Ovary (tissue), 10 donors: ENCODE measurements at places on chromosomes 7 and 10. TPM values are rescaled to one million over a fixed set of nuclear protein-coding genes. Genes with fewer than 3 reads are reported as not detected.

DNA sequence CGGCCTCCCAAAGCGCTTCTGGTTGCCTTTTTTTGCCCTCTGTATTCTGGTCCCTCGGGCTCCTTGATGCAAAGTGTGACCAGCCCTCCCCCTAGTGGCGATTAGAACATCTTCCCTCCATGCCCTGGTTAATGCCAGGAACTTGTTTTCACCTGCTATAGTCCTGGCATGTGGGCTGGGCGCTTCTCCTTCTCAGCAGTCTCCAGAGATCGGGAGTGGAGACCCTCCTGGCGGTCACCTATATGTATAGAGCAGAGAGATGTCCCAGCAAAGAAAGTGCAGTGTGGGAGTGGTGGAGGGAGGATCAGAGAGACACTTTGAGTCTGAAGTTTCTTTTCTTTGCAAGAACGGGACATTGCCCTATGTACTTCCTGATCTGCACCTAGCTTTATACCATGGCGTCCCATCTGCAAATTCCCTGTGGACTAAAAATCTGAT is 264.1 kb downstream of the OTUD1 start:
- H3K4me3 ChIP-seq = no peak overlapping the region
- no peak for DNase-seq
- H3K4me1 ChIP-seq = no peaks in the 10 kb centered on the region
- no peaks in the 10 kb centered on the region for H3K36me3 ChIP-seq
- H3K27ac ChIP-seq = no peak overlapping the region

Gene HOXA9
- 0.66 TPM for total RNA-seq

- no peaks in the 10 kb centered on the region for H3K36me3 ChIP-seq
- H3K4me1 ChIP-seq = peaks cover 1% of the 10 kb centered on the region
- DNase-seq = no peak
- no peak overlapping the region for H3K27ac ChIP-seq
Observed at GRCh38 chr10:31963589-31963980, 35.0 kb upstream of the ARHGAP12 start.

- no peak overlapping the region for H3K4me3 ChIP-seq
- no peaks in the 10 kb centered on the region for H3K27me3 ChIP-seq
- H3K27ac ChIP-seq = no peak overlapping the region
- peak; percentile 36 for DNase-seq
- H3K36me3 ChIP-seq = no peaks in the 10 kb centered on the region
Observed at GRCh38 chr7:138338361-138338760, 121.7 kb upstream of the TRIM24 start.
